Thyroid gland (tissue), 4 donors: ENCODE measurements at places on chromosomes 5 and 9. TPM values are rescaled to one million over a fixed set of nuclear protein-coding genes. Genes with fewer than 3 reads are reported as not detected.

SPAAR gene
- 8.1 TPM for total RNA-seq

JAKMIP2 gene
- total RNA-seq = 0.49 TPM

GRCh38 chr5:169356181-169356580 is 55.2 kb upstream of the SLIT3 start:
- DNase-seq = no peak

GRCh38 chr5:36301858-36302603 is at the start of gene RANBP3L:
TSS of gene RANBP3L (minus strand) at chr5:36301902. CDS start at chr5:36301416, 486 bp downstream.
- DNase-seq = peak; percentile 46

DNA sequence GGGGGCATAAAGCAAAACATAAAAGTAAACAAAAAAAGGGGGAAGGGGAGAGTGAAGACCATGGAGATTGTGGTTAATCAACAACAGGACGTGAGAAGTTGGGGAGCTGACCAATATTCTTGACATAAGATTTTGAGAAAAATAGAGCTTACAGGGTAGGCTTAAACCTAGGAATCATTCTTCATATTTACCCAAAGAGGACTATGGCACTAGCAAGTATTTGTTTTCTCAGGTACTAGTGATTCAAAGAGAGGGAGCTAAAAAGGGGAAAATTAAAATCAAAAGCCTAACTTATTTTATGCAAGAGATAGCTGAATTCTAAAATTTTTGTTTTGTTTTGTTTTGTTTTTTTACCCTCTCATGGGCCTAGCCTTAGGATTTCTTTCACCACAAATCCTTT is 427.5 kb downstream of the PIK3R1 start:
- DNase-seq = no peak

- DNase-seq = no peak
Measured at GRCh38 chr9:96116275-96117064, 185.5 kb downstream of the HSD17B3 start.

CDKN2B gene
- total RNA-seq = 0.44 TPM

- no peak for DNase-seq
Measured at GRCh38 chr9:14926941-14927624, 16.9 kb upstream of the FREM1 start.

- peak; percentile 88 for DNase-seq
Measured at GRCh38 chr9:87613265-87614111, 112.4 kb upstream of the CTSL start.

DNA sequence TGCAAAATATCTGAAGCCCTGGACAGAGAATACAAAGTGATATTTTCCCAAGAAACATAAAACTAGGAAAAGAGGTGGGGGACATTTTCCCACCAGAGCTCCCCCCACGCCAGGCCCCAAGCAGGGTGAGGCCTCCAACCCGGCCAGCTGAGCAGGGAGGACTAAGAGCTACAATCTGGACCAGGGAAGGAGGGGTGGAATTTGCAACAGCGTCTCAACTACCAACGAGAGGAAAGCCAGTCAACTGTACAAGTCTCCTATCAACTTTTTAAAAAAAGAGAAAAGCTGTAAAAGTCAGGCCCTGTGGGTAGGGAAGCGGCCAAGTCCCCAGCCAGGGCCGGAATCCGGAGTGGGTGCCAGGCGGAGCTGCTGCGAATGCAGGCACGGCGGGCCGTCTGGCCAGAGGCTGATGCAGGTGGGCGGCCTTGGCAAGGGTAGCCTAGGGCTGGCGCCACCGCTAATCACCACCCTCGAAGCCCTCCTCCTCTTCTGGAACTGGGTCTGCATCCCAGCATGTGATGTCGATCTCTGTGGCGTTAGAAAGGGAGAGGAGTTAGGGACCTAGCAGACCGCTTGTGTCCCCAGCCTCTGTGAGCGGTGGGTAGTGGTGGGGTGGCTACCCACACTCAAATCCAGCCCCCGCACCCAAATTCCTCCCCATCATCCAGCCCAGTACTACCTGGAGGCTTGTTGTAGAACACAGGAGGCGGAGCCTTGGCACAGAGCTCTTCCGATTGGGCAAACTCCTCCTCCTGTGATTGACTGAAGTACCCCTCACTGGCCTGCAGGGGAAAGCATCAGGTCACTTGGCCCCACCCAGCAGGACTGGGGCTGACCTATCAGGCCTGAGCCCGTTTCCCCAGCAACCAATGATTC is 10.6 kb downstream of the PRR7 start:
- peak; percentile 84 for DNase-seq

DNA sequence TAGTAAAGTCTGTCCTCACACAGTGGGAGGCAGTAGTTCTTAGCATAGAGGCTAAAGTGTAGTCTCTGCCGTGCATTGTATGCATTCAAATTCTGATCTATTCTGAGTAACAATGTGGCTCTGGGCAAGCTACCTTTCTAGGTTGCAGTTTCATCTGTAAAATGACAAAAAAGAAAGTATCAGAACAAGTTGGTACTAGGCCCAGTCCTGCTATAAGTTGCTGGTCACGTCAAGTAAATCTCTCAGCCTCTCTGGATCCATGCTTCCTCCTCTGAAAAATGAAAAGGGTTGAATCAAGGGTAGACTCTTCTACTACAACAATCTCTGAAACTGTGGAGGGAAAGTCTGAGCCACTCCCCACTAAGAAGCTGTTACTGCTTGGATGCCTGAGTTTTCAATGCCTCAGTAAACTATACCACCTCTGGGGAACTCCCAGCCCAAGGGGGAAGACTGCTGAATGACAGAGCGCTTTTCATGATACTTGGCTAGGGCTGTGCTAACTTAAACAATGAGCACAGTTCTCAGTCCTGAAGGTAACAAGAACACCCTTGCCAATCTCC is 34.5 kb upstream of the SPARC start:
- DNase-seq = no peak
